ENCODE measurements at places on chromosomes 13 and 19.

GRCh38 chr13:109599901-109600657 is 186.3 kb downstream of the IRS2 start:
- DNase-seq: no peak

DNA sequence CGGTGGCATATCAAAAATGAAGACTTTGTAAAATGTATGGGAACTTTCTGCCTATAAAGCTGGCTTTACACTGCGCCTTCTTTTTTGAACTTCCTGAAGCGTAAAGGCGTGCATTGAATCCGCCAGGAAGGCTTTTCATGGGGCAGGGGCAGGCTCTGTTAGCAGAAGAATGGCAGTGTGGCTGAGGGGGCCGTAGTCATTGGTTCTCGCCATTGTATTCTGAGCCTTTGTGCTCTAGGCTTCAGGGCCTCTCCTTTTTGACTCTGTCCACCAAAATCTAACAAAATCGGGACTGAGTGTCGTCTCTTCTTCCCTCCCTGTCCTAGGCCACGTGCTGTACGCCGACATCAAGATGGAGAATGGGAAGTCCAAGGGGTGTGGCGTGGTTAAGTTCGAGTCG is 14.1 kb downstream of the PRAM1 start:
- DNase-seq: no peak

- peak; percentile 69 for DNase-seq
These were observed 11.6 kb upstream of the OR1M1 start for GRCh38 chr19:9075064-9075949.

- no peak for DNase-seq
These were observed 22.6 kb downstream of the POLR1D start for GRCh38 chr13:27644302-27644701.

DNA sequence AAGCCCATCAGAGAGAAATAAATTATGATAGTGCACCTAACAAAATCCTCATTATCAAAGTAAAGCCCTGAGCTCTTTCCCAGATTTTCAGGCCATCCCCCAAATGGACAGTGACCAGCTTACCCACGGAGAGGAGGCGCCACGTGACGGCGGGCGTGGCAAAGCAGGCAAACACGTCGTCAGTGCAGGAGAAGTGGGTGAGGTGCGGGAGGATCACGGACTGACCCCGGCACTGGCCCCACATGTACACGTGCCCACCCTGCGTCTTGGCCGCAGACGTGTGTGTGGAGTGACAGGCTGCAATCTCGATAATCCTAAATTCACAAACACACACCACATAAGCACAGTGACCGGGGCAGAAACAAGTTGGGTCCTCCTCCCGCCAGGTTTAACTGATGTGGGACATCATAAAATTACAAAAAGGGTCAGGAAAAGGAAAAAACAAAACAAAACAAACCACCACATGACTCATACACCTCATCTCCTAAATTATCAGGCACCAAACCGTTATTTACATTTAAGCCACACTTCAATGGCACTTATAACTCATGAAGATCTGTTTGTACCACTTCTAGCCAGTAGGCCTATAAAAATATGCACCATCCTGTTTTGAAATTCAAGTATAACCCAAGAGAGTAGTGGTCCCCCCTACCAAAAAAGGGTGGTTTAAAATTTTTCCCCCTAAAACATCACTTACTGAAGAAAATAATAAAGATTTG is 30.1 kb downstream of the RCBTB2 start:
- DNase-seq: no peak

- no peak for DNase-seq
These were observed 65.0 kb downstream of the FGF9 start for GRCh38 chr13:21735701-21736401.

GRCh38 chr13:97329331-97329730 is 104.6 kb upstream of the RAP2A start:
- DNase-seq: no peak

GRCh38 chr13:111485491-111486250 is 165.2 kb downstream of the TEX29 start:
- peak; percentile 28 for DNase-seq
